Right lobe of liver (tissue), 6 donors: ENCODE measurements at places on chromosomes 5 and 9. TPM values are rescaled to one million over a fixed set of nuclear protein-coding genes. Genes with fewer than 3 reads are reported as not detected.

The PCBD2 gene
- 4.9 TPM for total RNA-seq

DNA sequence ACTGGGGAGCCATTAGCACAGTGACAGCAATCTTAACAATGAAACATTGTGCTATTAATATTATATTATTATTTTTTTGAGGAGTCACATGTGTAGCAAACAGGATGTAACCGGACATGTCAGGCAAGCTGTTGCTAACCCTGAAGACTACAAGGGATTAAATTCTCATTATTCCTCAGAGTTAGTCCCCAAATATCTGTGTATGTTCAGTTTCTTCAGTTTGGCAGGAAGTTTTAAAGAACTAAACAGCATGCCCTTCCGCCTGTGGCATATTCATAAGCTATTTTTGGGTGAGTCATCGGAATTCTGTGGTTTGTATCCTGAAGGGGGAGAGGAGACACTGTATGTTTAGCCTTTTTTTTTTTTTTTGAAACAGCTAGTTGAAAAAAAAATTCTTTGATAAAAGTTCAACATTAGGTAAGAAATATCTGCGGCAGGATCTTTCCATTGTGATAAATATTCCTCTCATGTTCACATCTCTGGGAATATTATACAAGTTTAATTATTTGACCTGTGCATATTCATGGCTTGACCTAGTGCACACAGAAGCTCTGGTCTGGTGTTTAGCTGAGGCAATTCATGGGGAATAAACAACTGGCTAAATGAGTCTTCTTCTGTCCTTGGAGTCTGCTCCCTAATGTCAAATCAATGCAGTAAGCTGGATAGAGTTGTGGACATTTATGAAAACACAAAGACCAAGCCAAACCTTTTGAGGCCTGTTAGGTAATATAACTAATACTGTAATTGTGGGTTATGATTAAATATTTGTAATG lies 202.7 kb upstream of the CDKN2B start:
- H3K36me3 ChIP-seq, result no peaks in the 10 kb centered on the region
- H3K27ac ChIP-seq, result no peak overlapping the region
- H3K4me1 ChIP-seq, result no peaks in the 10 kb centered on the region
- H3K27me3 ChIP-seq, result no peaks in the 10 kb centered on the region

- no peaks in the 10 kb centered on the region for H3K27me3 ChIP-seq
- no peaks in the 10 kb centered on the region for H3K4me1 ChIP-seq
- H3K36me3 ChIP-seq, result no peaks in the 10 kb centered on the region
- DNase-seq, result no peak
- H3K27ac ChIP-seq, result no peak overlapping the region
- H3K4me3 ChIP-seq, result no peak overlapping the region
Measured at GRCh38 chr5:124519396-124519795, 227.0 kb downstream of the ZNF608 start.

GRCh38 chr5:6405591-6405990 lies 27.2 kb upstream of the MED10 start:
- no peaks in the 10 kb centered on the region for H3K27me3 ChIP-seq
- DNase-seq, result no peak
- H3K36me3 ChIP-seq, result no peaks in the 10 kb centered on the region

DNA sequence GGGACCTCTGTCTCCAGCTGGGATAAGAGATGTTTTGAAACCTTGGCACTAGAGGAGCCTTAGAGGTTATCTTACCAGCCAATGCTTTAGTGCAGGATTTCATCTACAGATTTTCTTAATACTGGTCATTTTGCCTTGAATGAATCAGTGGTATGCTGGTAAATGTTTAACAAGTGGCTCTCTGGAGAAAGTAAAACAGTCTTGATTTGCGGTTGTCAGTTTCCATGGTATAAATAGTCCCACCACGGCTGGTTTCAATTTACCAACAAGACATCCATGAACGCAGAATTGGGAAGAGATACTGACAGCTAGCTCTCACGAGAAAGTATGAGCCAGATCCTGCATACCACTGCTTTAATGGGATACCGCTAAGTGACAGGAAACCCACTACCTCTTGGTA lies 56.7 kb upstream of the CXCL14 start:
- no peaks in the 10 kb centered on the region for H3K27me3 ChIP-seq
- no peaks in the 10 kb centered on the region for H3K36me3 ChIP-seq
- H3K4me1 ChIP-seq, result no peaks in the 10 kb centered on the region
- no peak overlapping the region for H3K27ac ChIP-seq
- DNase-seq, result no peak
- no peak overlapping the region for H3K4me3 ChIP-seq

GRCh38 chr9:114450833-114451706 lies 54.2 kb downstream of the WHRN start:
- no peaks in the 10 kb centered on the region for H3K36me3 ChIP-seq
- no peak overlapping the region for H3K4me3 ChIP-seq
- no peak overlapping the region for H3K27ac ChIP-seq
- H3K4me1 ChIP-seq, result no peaks in the 10 kb centered on the region
- no peak for DNase-seq
- H3K27me3 ChIP-seq, result no peaks in the 10 kb centered on the region
